ENCODE measurements at places on chromosomes 6 and 20.

DNA sequence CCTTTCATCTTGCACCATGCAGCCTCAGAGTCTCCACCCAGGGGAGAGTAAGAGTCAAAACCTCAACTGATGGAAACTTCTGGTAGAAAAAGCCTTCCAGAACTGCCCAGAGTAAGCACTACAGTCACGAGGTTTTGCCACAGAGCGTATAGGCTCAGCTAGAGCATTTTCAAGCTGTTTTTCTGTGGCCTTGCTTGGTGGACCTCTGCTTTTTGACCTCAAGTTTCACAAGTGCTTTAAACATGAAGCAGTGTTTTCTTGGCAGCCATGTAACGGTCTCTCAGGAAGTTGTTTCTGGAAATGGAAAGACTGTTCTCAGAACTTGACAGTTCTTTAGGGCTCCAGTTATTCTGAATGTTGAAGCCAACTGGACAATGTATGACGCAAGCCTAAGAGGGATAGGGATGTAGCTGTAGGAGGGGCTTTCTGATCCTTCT, 146.5 kb downstream of the ZDHHC14 start:
- DNase-seq, result peak; percentile 64

GRCh38 chr6:89346433-89346832, 6.1 kb downstream of the UBE2J1 start:
- no peak for DNase-seq

DNA sequence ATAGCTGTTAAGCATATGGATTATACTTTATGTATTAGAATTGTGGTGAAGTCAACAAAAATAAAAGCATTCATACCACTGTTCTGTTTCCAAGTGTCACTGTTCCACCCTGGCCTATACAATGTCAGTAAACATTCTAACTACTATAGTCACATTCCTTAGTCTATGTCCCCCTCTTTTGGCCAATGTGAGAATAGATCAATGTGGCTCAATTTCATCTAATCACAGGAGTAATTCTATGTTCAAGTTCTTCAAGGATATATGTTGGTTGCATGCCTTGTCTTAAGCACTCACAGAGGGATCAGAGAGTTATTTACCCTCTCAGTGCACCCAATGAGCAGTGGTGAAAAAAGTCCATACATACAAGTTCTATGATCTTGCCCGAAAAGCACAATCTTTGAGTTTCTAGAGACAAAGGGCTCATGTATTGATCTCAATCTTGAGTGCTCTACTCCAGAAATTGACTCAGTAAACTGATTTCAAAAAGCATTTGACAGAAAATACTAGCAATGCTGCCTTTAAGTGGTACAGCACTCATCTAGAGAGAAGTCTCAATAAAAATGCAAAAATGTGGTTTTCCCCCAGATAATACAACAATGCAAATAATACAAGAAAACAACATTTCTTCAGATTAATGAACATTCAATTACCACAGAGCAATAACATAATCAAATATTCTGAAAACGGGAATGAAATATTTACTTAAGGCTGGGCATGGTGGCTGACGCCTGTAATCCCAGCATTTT, 16.5 kb downstream of the SMLR1 start:
- DNase-seq, result peak; percentile 78

DNA sequence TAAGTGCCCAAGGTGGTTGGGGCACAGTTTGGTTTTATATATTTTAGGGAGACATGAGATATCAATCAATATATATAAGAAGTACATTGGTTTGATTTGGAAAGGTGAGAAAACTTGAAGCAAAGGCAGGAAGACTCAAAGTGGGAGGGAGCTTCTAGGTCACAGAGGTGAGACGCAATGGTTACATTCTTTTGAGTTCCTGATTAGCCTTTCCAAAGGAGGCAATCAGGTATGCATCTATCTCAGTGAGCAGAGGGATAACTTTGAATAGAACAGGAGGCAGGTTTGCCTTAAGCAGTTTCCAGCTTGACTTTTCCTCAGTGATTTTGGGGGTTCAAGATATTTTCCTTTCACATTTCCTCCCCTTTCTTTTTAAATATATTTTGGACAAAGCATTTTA, 58.0 kb upstream of the SLC35F1 start:
- DNase-seq, result no peak

GRCh38 chr6:3334555-3334954, 75.8 kb downstream of the PSMG4 start:
- peak; percentile 94 for DNase-seq

DNA sequence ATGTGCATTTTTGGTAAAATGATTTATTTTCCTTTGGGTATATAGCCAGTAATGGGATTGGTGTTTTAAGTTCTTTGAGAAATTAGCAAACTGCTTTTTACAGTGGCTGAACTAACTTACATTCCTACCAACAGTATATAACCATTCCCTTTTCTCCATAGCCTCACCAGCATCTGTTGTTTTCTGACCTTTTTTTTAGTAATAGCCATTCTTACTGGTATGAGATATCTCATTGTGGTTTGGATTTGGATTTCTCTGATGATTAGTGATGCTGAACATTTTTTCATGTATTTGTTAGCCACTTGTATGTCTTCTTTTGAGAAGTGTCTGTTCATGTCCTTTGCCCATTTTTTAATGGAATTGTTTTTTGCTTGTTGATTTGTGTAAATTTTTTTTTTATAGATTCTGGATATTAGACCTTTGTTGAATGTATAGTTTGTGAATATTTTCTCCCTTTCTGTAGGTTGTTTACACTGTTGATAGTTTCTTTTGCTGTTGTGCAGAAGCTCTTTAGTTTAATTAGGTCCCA, 42.3 kb downstream of the STK4 start:
- no peak for DNase-seq
